ENCODE measurements at places on chromosomes 5 and 9. TPM values are rescaled to one million over a fixed set of nuclear protein-coding genes. Genes with fewer than 3 reads are reported as not detected.

DMRT3 gene
- total RNA-seq, result not detected

DNM1 gene
- 1.4 TPM for total RNA-seq

- DNase-seq, result no peak
Observed at GRCh38 chr9:5735072-5735471, 97.8 kb downstream of the ERMP1 start.

AGXT2 gene
- total RNA-seq, result not detected

DNA sequence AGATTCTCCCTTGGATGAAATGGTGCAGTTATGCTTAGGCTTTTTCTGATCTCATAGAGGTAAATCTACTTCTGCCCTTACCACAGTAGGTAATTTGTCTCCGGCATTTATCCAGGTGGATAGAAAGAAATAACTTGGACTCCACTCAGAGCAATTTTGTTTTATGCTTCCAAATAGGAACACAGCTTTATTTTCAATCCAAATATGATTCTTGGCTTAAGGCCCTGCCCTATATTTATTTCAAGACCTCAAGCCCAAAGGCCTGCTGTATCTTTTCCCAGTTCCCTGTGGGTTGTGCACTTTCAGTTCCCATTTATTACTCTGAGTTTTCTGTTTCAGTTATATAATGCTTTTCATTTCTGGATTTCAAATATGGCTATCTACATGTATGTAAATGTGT lies 274.2 kb upstream of the SMC2 start:
- no peak for DNase-seq
